Upper lobe of left lung (tissue), 6 donors: ENCODE measurements at places on chromosomes 6 and 20.

DNA sequence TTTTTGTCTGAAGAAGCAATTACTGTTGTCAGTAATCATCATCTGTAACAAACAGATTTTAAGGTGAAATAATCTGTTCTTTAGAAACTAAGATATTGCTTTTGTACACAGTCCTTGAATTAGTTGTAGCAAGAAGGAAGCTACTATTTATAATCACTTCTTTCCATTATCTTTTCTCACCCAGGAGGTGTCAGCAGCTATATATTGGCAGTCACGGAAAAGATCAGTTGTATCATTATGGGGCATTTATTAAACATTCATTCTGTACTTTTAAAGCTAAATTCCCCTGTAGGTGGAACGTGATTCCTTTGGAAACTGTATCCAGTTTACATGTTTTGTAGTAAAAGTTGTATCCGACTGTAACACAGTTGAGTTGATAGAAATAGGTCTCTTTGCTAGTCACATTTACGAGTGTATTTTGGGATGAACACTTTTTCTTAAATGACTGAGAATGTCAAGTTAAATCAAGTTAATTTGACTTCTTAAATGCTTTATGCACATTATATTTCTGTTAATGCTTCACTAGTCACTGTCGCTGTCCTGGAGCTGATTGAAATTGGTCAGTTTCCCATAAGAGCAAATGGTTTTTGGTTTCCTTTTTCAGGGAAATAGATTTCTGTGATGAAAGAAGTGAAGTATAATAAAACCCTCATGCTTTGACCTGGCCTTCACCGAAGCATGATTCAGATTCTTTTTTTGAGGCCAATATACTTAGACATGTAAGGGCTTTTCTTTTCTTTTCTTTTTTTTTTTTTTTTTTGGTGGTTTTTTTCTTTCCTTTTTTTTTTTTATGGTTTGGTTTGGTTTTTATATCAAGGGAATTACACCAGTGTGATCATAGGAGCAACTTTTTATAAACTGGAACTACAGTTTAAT, 5.1 kb downstream of the QKI start:
- DNase-seq: no peak

DNA sequence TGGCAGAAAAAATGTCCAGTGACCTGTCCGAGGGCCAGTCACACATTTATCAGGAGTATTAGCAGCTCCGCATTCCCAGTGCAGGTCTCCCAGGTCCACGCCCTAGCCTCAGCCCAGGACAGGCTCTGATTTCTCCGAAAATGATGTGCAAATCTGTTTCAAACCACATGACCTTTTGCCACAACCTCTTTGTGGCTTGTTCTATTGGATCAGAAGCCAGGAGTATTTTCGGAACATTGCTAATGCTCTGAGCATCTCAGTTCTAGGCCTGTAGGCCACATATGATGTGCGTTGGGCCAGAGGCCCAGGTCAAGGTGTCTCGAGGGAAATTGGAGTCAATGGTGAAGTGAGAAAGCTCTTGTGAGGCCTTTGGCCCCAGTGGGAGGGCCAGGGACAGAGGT, 40.4 kb downstream of the SNX5 start:
- DNase-seq: no peak

DNA sequence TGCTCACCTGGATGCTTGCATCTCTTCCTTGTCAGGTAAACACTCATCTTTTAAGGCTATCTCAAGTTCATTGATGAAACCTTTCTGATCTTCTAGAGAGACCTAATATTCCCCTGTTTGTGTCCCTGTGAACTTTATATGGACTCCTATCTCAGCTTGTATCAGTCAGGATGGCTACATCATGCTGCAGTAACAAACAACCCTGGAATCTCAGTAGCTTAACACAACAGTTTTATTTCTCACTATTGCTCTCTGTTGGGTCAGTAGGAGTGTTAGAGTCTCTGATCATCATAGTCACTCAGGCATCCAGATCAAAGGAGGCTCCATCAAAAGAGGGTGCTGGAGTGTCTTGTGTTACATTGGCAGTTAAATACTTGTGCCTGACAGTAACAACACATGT, 12.2 kb upstream of the C2 start:
- DNase-seq: no peak

- DNase-seq: no peak
Measured at GRCh38 chr6:18185624-18186023, 30.4 kb downstream of the KDM1B start.

GRCh38 chr6:11835065-11835464, 56.5 kb upstream of the ADTRP start:
- DNase-seq: no peak

GRCh38 chr20:63580796-63581461, 6.9 kb upstream of the HELZ2 start:
- DNase-seq: peak; percentile 34

DNA sequence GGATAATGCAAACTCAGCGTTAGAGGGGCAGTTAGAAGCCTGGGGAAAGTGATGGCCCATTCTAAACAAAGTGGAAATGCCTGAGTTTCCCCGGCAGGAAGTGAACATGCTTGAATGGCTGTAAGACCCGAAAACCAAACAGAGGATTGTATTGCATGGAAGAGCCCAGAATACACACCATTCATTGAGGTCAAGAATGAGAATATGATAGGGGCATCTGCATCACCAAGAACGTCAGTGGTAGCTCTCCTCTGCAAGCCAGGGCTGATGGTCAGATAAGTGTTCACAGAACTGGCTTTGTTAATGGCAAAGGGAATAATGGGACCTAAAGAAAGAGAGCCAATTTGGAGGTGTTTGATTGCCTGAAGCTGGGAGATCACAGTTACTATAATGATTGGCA, 663.4 kb downstream of the KHDRBS2 start:
- DNase-seq: no peak

DNA sequence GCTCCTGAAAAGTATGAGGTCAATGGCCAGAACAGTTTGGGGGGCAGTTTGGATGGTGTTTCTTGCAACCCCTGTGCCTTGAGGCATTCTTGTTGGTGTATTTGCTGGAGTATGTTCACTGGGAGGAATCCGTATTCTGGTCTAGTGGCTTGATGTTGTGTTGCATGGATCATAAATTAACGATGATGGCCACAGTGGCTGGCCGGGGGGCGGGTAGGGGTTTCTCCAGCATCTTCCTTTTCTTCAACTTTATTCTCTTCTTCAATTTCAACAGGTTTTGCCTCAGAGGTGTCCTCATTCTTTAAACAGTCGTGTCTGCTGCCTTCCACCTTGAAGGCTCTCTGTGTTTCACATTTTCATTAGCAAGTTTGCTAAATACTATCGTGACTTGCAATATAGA, 43.0 kb upstream of the THBS2 start:
- DNase-seq: no peak

GRCh38 chr6:134523903-134524650, 206.2 kb upstream of the SGK1 start:
- no peak for DNase-seq

DNA sequence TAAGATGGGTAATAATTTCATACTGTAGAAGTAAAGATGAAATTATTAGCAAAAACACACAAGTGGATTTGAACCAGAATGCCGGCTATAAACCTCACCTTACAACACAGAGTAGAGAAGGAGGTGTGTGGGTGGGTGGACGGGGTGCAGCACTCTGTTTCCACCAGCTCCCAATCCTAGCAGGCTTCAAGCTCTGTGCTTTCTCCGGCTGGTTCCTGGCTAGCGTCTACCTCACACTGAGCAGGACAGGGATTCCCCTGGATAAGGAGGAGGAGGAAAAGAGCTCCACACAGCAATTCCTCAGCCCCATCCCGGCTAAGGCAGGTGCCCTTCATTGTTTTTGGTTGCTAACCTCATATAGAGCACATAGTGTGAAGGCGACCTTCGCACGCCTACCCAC, 453.3 kb downstream of the C6orf118 start:
- DNase-seq: no peak

DNA sequence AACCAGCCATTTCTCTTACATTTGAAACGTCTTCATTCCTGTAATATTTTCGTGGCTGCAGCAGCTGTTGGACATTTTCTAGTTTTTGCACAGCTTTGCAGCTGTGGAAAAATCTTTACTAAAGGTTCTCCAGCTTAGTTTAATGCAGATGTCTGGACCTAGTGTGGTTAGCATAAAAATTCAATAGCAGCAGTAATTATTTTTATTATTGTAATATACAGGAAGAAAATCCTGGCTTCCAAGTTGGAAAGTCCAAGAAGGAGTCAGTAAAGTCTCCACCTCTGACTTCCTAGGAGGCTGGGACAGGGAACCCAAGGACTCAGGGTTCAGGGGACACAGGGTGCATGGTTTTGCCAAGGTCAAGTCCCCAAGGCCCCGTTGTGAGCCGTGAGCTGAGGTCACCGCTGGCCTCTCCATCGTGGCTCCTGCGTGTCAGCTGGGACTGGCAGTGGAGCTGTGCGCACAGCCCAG, 230.6 kb downstream of the FNDC1 start:
- no peak for DNase-seq

GRCh38 chr6:107179004-107179403, 63.7 kb upstream of the BEND3 start:
- no peak for DNase-seq

GRCh38 chr20:56463428-56463827, 5.0 kb upstream of the RTF2 start:
- no peak for DNase-seq

- no peak for DNase-seq
Measured at GRCh38 chr20:16005915-16006493, 567.2 kb downstream of the KIF16B start.
